ENCODE measurements at places on chromosomes 5 and 9. TPM values are rescaled to one million over a fixed set of nuclear protein-coding genes. Genes with fewer than 3 reads are reported as not detected.

DNA sequence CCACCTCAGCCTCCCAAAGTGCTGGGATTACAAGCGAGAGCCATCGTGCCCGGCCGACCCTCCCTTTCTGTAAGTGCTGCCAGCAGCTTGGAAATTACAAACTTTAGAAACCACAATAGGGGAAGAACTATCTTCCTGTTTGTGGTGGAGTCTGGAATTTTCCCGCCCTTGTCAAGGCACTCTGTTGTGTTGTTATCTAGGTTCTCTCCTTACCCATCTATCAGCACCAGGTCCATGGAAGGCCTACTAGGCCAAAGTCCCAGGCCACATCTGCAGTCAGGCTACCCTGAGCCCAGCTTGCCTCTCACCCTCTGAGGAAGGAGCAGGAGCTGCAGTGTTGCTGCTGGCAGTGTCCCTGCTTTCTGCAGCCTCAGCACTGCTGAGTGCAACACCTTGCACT lies 214.9 kb downstream of the MCTP1 start:
- no peak for DNase-seq

DNA sequence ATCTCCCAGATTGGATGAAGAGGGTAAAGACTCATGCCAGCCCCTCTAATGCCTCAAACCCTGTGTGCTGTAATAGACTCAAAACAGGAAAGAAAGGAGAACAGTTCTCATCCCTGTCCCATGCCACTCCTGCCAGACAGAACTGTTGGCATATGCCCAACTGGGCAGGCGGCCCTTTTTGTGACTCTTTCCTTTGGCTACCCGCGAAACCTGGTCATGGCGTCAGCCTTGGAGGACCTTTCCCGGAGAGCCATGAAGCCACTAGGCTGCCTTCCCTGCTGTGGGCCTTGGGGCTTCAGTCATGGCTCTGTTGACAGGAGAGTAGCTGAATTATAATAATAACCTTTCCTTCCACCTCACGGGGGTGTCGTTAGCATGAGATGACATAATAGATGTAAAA lies 75.9 kb upstream of the SEMA6A start:
- DNase-seq: no peak

GRCh38 chr5:120512068-120512467 lies 48.0 kb downstream of the PRR16 start:
- no peak for DNase-seq

DNA sequence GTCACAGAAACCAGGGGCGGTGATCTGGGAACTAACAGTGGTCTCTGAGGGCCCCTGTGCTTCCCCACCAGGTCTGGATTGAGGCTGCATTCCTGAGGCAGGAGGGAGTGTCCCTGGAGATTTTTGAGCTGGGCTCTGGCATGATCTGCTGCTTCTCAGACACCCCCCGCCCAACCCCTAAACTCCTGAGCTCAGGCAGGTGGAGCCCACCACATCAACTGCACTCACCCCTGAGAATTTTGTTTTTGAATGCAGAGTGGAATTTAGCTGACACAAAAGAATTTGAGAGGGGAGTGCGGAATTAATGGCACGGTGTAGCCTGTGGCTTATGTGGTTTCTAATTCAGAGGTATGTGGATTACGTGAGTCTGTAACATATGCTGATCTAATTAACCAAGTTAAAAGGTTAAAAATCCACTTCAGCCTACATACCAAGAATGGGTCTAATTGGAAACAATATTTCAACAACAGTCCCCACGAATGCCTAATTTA lies 23.9 kb upstream of the CTSL start:
- no peak for DNase-seq

- DNase-seq: no peak
Observed at GRCh38 chr5:31769530-31769929, 130.6 kb downstream of the PDZD2 start.

DNA sequence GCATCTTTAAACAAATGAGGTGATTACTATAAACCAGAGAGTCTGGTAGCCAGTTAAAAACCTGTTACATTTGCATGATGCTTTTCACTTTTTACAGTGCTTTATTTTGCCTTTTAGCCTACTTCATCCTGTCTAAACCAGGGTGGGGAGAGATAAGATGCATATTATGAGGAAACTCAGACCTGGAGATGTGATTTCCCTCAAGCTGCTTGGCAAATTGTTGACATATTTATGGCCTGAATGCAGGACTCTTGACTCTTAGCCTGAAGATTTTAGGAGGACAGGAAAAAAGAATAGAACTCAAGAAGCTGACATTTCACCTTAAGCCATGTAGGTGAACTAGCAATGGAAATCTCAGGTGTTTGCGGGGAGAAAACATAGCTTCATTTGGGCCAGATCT lies 202.8 kb downstream of the NMUR2 start:
- no peak for DNase-seq

- no peak for DNase-seq
Observed at GRCh38 chr9:109780453-109781033, 545 bp downstream of the PALM2AKAP2 start.

DNA sequence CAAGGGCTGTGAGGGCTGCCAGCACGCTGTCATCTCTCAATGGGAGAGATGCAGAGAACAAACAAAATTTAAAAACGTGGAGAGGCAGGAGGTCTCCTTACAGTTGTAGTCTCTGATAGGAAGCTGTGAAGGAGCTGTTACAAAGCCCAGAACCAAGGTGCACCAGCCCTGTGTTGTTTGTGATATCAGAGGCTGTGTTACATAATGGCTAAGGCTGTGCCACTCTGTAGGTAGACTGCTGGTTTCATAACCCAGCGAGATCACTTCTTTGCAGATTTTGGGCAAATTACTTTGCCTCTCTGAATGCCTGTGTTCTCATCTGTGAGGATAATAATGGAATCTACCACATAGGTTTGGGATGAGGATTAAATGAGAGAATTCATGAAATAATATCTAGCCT lies 1480.7 kb upstream of the WWC1 start:
- DNase-seq: no peak

DNA sequence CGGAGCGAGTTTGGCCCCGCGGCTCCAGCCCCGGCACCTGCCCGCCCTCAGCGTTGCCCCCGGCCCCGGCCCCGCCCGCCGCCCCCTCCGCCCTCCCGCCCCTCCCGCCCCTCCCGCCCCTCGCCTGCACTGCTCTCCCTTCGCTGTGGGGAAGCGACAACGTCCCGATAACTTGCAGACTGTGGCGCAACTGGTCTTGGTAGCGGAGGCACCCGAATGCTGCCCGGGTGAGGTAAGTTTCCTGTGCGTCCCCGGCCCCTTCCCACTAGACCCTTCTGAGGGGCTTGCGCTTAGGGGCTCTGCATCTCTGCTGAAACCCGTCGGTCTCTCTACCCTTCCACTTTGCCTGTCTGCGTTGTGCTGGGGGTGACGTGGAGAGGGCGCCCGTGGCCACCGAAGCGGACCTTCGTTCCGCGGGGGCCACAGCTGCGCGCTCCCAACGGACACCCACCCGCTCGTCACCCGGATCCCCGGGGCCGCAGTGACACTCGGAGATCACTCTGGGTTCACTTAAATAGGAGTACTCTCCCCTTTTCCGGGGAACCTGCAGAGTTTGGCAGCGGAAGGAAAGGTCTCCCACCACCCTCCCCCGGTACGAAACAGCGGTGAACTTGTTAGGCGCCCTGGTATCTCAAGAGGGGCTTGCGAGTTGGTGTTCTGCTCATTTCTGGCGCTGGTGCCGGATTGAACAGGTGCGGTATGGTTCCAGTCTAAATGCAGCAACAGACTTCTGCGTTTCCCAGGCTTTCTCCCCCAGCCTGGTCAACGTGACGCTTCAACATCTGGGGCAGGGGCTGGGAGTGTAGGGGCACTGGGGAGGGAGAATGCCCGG lies 707 bp downstream of the PIP5K1B start:
- peak; percentile 10 for DNase-seq

DNA sequence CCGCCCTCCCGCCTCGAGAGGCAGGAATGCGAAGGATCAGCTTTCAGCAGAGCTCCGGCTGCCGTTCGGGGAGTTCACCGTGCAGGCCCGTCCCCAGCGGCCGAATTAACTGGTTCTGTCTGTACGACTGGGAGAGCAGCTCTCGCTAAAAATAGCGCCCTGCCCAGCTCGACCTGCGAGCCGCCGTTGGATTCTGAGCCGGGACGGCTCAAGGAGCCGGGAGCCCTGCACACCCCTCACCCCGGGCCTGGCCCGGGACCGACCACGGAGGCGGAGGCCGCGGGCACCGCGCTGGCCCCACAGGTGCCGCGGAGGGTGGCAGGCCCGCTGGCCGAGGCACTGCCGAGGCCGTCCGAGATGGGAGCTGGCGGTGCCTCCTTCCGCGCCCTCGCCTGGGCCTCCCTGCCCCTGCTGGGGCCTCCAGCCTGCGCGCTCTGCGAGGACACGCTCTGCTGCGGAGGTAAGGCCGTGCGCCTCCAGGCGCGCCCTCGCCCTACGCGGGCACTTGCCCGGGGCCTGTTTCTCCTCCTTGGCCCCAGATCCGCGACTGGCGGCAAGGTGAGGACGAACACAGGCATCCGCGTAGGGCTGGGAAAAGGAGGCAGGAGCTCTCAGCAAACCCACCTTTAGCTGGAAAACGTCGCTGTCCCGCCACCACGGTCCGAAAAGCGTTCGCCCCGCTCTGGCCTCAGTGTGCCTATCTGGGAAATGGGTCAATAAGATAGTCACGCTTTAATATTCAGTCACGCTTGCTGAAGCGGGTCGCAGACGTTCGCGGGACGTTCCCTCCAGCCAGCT lies 53.1 kb upstream of the DAB2IP start:
- no peak for DNase-seq

DNA sequence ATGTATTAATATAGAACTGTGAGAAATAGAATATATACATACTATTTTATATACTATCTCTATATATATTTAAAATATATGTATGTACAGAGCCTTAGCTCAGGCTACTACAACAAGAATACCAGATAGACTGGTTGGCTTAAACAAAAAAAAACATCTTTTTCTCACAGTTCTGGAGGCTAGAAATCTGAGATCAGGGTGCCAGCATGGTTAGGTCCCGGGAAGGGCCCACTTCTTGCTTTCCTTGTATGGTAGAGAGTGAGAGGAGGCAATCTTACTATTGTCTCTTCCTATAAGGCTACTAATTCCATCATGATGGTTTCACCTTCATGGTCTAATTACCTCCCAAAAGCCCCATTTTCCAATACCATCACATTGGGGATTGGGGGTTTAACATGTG lies 613.0 kb downstream of the ZNF608 start:
- DNase-seq: no peak

DNA sequence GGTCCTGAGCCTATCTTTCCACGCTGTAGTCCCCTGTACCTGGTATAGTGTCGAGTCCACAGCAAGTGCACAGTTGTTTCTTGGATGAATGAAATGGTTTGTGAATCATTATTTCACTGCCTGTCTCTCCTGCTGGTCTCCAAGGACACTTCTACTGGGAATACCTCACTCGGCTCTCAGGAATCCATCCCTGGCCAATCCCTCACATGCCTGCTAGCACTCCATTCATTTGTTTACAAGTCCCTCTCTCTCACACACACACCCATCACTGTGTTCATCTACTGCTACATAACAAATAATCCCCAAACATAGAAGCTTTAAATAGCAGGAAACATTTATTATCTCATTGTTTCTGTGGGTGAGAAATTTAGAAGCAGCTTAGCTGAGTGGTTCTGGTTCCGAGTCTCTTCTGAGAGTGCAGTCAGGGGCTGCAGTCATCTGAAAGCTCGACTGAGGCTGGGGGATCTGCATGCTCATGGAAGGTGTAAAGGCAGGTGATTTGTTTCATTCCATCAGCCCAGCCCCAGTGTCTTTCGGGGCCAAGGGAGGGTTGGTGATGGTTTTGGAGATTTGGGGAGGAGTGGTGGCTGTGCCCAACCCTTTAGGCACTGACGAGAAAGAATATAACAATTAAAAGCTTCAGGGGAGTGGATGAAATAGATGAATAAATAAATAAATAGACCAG lies 132.7 kb upstream of the IER5L start:
- DNase-seq: no peak

- no peak for DNase-seq
Observed at GRCh38 chr9:108486831-108487230, 369.0 kb downstream of the ACTL7B start.

DNA sequence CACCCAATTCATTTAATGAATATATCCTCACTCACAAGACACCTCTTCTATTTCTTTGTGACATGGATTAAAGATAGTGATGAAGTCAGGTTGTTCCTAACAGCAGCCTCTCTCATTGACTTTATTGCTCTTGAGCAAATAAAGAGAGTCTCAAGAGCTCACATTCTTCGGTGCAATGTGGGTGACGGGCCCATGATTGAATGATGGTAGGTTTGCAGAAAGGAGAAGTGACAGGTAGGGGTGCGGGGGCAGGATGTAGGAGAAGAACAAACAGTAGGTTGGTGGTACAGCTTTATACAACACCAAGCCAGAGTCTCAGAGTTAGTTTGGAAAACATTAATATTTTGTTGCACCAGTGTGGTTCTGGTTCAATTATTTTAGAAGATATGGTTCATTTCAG lies 122.2 kb downstream of the SLIT3 start:
- DNase-seq: no peak

GRCh38 chr9:127182901-127183746 lies 60.7 kb upstream of the ANGPTL2 start:
- DNase-seq: no peak

DNA sequence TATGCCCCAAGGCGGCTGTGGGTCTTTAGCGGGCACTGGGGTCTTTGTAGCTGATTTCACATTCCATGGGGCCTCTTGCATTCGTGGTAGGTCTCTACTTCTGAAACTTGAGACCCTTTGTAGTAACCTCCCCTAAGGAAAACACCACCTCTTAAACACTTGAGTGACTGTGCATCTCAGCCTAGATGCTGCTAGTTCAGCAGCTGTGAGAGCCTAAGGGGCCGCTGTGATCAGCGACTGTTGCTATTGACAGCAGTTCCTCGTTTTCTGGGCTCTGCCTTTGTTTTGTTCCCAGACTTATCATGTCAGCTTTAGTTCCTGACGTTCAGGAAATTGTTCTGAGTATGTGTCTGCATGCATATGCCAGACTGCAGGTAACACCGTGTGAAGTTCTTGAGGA lies 171.2 kb downstream of the HSPA4 start:
- no peak for DNase-seq

DNA sequence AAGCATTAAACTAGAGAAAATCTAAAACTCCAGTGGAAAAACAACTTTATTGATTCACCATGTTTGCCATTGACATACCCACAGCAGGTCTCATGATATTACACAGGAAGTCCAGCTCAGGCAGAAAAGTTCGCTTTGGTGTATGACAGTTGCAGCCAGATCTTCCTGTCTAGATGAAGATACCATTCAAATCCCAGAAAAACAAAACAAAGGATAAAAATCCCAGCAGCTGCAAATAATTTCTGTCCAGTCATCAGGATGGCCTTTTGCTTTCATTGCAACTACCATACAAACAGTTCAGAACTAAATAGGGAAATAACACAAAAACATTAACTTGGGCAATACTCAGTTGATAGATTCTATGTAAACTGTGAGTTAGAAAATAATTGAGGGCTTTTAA lies 136.0 kb upstream of the NREP start:
- DNase-seq: no peak

- no peak for DNase-seq
Observed at GRCh38 chr5:83568186-83568585, 96.6 kb downstream of the VCAN start.

GRCh38 chr9:107016383-107016782 lies 153.4 kb downstream of the ZNF462 start:
- no peak for DNase-seq

TPPP gene
- 0.53 TPM for total RNA-seq

PPP1R26 gene
- total RNA-seq: 4.9 TPM

SLC1A3 gene
- 0.29 TPM for total RNA-seq
